ENCODE measurements at places on chromosomes 3 and 15.
A peak's percentile ranks its signal among the peaks of the same experiment; 100 is the strongest.

- no peak for DNase-seq
Observed at GRCh38 chr3:14481018-14481645, 59.0 kb downstream of the GRIP2 start.

- no peak for DNase-seq
Observed at GRCh38 chr3:66598168-66598567, 97.3 kb upstream of the LRIG1 start.

DNA sequence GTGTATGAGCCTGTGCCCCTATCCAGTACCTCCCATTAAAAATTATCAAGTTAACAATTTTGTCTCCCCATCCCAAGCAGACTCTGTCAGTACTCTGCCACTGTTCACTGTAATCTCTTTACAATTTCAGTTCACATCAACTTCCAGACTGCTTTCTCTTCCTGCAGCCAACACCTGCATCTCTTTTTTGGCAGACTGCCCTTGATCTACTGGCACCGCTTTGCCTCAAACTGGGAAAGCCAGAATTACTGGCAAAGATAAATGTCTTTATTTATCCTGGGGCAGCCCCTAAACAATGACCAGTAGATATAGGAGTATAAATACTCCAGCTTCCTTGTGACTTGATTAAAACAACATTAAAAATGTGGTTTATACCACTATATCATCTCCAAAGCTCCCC, 494.1 kb downstream of the ZNF385D start:
- no peak for DNase-seq

GRCh38 chr3:186021673-186022362, 84.0 kb upstream of the TRA2B start:
- DNase-seq = no peak

DNA sequence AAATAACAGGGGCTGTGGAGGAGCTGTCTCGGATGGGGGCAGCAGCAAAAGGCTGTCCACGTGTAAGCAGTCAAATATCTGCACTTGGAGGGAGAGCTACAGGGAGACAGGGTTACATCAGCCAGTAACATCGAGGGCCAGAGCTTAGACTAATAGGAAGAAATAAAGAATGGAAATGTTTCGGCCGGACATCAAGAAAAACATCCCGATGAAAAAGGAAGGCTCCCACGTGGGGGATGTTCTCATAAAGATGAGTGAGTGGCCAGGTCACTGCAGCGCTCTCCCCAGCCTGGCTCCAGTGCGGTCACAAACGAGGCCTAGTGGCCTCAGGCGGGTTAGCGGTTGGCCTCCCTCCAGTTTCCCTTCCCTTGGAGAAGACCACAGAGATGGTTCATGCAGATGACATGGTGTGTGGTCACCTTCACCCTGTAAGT, 56.1 kb upstream of the WNT5A start:
- no peak for DNase-seq

- no peak for DNase-seq
Observed at GRCh38 chr3:158483701-158484235, 87.2 kb upstream of the MLF1 start.

DNA sequence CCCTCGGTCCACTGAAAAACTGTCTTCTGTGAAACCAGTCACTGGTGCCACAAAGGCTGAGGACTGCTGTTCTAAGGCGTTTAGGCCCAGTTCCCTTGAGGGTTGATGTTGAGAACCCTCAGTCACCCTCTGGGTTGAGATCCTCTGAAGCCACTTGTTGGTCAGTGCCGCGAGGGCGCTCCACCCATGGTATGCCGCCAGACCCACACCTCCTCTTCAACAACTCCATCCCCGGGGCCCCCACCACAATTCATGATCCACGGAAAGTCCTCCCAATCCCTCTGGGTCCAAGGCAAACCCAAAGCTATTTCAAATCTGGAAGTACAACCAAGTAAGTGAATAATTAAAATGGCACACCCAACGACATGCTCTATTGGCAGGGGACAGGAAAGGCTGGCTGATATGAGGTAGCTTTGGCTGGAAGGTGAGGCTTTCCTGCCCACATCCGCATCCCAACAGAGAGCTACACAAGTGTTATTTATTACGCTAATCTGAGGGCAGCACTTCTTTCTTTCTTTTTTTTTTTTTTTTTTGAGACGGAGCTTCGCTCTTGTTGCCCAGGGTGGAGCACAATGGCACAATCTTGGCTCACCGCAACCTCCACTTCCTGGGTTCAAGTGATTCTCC, 58.1 kb downstream of the XXYLT1 start:
- DNase-seq = no peak

- DNase-seq = no peak
Observed at GRCh38 chr3:39819899-39820298, 10.5 kb downstream of the MYRIP start.

- DNase-seq = peak; percentile 4
Observed at GRCh38 chr3:196740481-196741248, 1.0 kb downstream of the PAK2 start.

DNA sequence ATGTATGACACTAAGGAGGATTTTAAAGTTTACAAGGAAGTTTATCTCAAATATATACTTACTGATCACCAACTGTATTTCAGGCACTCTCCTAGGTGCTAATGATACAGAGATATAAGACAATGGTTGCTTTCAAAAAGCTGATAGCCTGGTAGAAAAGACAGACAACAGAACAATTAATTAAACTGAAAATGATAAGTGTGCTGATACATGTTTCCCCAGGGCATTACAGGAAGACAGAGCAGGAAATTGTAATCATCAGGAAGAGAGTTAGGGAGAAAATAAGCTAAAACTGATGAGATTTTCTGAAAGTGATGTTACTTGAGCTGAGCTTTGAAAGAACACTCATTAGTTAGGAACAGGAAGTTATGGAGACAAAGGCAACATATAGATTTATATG, 229.7 kb downstream of the RSRC1 start:
- DNase-seq = no peak

GRCh38 chr15:52254391-52254790, 41.2 kb downstream of the MYO5C start:
- DNase-seq = no peak

- DNase-seq = no peak
Observed at GRCh38 chr15:67085818-67086636, 20.6 kb downstream of the SMAD3 start.

DNA sequence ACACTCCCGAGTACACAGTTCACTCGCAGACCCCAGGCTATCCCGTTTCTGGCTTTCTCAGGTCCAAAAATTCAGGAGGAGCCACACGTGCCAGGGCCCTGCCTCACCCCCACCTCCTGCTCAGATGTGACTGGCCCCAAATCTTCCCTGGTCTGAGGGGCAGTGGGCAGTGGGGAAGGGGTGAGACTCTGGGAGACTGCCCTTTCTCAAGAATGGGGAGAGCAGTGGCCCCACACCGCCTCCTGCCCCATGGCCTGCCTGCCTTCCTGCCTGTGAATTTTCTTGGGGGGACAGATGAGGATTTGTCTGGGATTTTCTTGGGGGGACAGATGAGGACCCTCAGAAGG, 174.6 kb downstream of the MEGF11 start:
- DNase-seq = no peak

DNA sequence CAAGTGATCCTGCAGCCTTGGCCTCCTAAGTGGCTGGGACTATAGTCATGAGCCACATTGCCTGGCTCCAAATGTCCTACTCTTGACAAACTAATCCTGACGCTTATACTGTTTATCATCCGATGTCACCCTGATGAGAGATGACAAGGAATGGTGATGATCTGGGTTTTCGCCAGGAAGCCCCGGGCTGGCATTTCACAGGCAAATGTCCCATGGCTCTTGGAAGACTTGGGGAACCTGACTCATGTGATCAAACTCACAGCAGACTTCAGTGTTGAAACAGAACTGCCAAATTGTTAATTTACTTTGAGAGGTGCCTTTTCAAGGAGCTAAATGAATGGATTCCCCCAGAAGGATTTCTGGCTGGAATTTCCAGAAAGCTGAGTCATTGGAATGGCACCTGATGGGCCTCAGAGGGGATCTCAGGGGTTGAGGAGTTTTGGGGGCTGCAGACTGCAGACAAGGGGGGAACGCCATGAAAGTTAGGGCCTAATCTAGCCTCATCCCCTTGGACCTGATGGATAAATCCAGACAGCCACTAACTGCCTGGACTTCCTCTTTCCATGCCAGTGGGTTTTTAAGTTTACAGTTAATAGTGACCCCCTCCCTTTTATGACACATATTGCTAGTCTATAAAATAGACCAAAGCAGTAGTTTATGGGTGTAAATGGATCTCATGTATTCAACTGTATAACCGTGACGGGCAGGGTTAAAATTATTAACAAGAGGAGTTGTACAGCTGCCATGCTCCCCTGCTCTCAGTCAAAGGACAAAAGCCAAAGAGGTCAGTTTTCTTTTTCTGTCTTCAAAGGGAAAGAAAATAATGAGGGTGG, 146.6 kb downstream of the CHSY1 start:
- DNase-seq = no peak

DNA sequence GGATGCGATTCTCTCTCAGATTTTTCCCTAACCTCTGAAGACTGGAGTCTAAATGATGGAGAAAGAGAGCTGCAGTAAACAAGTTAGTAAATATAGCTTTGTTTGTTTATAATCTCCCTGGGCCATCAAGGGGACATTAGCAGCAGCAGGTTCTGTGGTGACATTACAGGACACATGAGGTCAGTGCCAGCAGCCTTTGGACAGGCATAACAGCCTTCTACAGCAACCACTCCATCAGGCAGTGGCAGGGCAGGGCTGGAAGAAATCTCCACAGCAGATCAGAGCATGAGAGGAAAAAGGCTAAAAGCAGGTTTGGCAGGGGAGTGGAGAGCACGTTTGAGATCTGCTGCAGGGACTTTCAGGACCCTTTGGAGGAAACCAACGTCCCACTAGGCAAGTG, 127.6 kb upstream of the ACP3 start:
- DNase-seq = no peak

GRCh38 chr3:85007195-85008094, 48.7 kb downstream of the CADM2 start:
- DNase-seq = no peak

GRCh38 chr15:39363761-39364586, 216.9 kb upstream of the THBS1 start:
- DNase-seq = no peak

DNA sequence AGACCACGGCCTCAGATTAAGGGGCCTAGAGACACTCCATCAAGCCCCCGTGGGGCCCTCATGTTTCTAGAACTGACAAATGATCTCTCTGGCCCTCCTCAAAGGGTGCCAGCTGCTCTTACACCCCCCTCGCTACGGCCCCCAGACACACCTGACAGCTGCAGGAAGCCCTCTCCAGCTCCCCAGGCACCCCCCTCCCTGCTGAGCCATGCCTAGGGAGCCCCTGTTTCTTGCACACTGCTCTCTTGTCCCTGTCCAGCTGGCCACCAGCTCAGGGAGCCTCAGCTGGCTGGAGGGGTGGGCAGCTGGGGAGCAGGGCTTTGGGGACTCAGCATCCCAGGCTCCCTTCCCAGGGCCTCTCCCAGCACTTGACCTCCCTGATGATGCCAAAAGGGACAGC, 14.8 kb downstream of the TNK2 start:
- no peak for DNase-seq

DNA sequence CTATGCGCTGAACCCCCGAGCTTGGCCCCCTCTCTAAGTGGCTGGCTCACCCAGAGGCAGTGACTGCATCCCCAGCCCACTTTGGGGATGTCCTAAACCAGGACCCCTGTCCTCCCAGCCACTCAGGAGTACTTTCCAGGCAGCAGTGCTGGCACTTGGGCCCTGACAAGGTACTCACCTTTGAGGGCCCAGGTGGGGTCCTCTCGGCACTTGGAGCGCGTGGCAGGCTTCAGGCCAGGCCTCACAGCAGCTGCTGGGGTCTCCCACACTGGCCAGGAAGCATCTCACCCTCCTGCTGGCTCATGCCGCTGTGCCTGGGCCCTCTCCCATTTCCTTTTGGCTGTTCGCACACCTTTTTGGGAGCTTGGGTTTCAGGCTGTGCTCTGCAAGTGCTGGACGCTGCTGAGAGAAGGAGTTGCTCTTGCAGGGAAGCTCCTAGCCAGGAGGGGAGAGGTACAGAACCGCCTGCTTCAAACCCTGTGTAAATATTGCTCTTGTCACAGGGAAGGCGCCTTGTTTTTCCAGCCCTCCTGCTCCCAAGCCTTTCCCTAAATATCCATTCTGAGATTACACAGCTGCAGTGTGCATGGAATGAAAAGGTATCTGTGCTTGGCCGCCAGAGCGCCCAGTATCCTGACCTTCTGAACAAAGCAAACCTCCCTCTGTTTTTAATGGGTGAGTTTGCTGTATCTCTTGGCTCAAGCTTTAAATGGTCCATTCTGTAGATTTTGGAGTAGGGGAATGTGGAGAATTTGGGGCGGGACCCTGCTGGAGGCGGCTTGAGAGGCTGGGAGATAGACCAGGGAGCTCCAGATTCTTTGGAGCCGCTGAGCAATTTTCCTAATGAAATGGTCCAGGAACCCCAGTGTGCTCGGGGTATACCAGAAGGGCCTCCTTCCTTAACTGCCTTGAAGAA, 45.6 kb downstream of the DNASE1L3 start:
- DNase-seq = no peak

GRCh38 chr3:144864646-144865045, 893.0 kb downstream of the DIPK2A start:
- no peak for DNase-seq

DNA sequence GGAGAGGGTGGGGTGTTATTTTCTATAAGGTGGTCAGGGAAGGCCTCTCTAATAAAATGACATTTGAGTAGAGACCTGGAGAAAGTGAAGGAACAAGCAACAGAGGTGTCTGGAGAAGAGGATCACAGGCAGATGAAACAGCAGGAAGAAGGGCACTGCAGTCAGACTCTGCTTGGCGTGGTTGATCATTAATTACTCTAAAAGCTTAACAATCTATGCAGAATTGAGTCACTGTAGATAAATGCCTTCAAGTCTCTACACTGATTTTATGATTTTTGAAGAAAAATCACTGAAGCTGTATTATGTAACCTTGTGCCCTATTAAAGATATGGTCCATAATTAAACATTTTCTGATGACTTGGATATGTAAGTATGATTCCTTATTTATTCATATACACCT, 114.2 kb downstream of the TNIK start:
- DNase-seq = no peak

GRCh38 chr3:120615847-120616609, 19.9 kb downstream of the NDUFB4 start:
- no peak for DNase-seq

GRCh38 chr15:25185791-25186190, 231.0 kb downstream of the SNRPN start:
- no peak for DNase-seq

GRCh38 chr15:73767806-73768501, 14.8 kb upstream of the INSYN1 start:
- DNase-seq = no peak

DNA sequence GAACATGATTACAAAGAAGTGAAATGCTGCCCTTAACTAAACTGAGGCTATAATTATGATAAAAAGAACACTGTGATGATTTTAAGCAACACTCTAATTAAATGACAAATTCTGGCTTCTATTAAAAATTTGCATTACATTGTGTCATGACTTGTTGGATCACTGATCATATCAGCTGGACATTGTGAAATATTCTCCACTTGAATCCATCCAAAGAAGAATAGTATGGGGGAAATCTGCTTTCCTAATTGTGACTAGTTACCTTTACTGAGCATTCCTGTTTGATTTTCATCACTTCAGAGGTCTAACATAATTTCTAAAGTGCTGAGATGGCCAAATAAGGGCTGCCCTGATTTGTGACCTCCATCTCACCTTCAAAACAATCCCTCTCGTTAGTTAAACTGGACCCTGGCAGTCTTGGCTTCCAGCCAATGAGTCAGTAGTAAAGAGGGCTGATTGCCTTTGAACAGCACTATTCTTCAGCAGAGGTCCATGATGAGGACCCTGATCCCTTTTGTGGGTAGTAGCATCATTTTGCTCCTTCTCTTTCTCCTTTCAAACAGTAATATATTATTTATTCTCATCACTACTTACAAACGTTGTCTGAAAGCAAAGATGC, 53.5 kb upstream of the LEKR1 start:
- no peak for DNase-seq

All from NCI-H187 treated with DMSO at 0.1 percent for 48 hours (cell line).